ENCODE measurements at places on chromosomes 4 and X. TPM values are rescaled to one million over a fixed set of nuclear protein-coding genes. Genes with fewer than 3 reads are reported as not detected.

PSAPL1 gene
- not detected for total RNA-seq

RIPPLY1 gene
- not detected for total RNA-seq

ODAM gene
- total RNA-seq, result not detected

OTC gene
- 0.16 TPM for total RNA-seq

SORCS2 gene
- 0.79 TPM for total RNA-seq

ANKRD50 gene
- total RNA-seq, result 27.7 TPM

MYOZ2 gene
- total RNA-seq, result not detected

RPL39 gene
- 2,148 TPM for total RNA-seq

NAP1L3 gene
- 3.5 TPM for total RNA-seq

MAGEB17 gene
- total RNA-seq, result 0.09 TPM

BEX5 gene
- total RNA-seq, result not detected

POF1B gene
- not detected for total RNA-seq

CLCN4 gene
- total RNA-seq, result 5.4 TPM

HMX1 gene
- total RNA-seq, result not detected

GLRA2 gene
- not detected for total RNA-seq

SPIN2A gene
- total RNA-seq, result 2.4 TPM

CLDN2 gene
- total RNA-seq, result not detected
